ENCODE measurements at places on chromosomes 1 and 21.

DNA sequence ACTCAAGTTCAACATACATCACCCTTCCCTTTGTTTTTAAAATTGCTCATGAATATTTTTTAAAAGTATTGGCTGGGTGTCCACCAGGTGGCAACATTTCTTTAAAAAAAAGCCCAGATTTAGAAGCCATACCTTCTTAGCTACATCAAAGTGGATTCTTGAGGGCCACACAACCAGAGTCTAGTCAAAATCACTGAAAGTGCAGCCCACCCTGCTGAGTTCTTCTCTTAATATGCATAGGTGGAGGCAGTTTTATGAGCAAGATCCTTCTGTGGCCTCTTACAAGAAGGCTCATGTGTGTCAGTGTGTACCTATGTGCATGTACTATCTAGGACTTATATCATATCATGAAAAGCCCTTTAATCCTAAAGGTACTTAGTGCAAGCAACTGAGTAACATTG lies 16.9 kb upstream of the GNG12 start:
- no peak for DNase-seq

DNA sequence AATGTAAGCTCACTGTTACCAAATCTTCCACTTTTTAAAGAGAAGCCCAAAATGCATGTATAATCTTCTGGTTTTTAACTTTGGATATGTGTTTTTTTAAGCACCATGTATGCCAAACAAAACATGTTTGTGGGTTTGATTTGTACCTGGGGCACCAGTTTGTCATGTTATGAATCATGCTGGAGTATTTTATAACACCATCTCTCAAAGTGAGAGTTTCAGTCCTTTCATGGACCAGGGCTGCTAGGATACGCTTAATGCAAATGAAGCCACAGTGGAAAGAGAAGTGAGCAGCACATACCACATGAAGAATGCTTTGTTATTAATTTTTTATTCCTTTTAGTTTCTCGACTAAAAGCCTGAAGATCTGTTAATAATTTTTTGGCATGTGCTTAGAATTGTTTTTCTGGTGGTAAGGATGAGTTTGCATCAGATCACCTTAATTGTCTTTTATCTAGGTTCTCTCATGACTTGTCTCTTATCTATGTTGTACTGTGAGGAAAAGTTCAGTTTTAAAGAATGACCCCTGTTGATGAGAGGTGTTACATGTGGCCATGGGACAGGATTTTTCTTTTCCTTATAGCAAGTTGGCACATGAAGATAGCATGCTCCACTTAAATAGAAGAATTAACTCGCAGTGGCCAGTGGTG lies 2.0 kb upstream of the RABGAP1L start:
- no peak for DNase-seq

- no peak for DNase-seq
Measured at GRCh38 chr1:222897527-222898190, 82.8 kb downstream of the DISP1 start.

DNA sequence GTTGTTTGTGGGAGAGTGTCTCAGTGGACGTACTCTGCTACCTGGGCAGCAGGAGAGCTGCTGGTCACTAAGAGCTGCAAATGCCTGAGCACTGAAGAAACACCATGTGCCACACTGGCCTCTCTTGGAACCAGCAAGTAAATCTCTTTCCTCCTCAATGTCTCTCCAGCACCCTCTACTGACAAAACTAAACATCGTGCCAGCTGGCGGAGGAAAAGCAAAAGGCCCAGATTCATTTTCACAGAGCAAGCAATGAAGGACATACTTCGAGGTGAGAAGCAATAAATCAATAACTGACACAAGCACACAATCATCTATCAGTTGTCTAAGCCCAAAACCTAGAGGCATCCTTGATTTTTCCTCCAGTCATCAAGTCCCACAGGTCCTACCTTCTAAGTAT lies 78.1 kb downstream of the RERE start:
- no peak for DNase-seq

DNA sequence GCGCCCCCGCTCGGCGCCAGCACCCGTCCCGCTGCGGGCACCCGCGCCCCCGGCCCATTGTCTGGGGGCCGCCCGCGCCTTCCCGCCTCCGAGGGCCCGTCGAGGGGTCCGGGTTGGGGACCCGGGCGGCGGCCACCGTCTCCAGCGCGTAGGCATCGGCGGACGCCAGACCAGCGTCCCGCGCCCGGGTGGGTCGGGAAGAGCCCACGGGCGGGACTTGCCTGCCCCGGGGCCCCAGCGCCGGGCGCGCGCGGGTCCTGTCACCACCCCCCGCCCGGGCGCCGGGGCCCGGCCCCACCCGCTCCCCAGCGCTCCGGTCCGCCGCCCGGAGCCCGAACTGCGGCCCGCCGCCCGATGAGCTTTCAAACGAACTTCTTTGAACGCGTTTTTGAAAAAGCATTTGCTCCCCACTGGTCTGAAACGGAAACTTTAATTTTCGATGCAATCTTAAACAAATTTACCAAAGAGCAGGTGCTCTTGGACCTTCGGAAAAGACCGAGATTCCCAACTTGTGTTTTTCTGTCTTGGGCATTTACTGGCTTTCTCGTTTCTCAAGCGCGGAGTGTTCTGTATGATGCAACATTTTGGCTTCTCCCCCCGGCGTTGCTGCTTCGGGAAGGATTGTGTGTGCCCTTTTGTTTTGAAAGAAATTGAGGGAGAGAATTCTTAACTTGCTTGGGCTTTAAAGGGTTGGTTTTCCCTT lies 615 bp downstream of the CLIC4 start:
- DNase-seq = peak; percentile 54

DNA sequence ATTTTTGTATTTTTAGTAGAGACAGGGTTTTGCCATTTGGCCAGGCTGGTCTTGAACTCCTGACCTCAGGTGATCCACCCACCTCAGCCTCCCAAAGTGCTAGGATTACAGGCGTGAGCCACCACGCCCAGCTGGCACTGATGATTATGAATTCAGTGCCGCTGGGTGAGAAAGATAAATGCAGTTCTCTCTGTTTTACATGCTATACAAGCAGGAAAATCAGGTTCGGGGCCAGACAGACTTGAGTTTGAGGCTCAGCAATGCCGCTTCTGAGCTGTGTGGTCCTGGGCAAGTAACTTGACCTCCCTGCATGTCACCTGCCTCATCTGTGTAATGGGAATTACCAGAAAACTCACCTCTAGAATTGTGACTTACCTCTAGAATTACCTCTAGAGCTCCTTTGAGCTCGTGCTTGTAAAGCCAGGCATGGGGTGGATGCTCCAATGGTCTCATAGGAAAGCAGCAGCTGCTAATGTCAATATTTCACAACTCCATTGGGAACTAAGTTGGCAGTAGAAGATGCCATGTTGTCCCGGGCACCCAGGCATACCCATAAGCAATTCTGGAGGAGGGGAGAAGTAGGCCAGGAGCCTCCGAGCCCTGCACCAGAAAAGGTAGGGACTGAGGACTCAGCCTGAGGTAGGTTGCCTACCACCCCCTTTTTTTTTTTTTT lies 119.8 kb upstream of the SLC25A33 start:
- no peak for DNase-seq

- DNase-seq = peak; percentile 69
Measured at GRCh38 chr1:15703562-15703961, 19.4 kb downstream of the PLEKHM2 start.

DNA sequence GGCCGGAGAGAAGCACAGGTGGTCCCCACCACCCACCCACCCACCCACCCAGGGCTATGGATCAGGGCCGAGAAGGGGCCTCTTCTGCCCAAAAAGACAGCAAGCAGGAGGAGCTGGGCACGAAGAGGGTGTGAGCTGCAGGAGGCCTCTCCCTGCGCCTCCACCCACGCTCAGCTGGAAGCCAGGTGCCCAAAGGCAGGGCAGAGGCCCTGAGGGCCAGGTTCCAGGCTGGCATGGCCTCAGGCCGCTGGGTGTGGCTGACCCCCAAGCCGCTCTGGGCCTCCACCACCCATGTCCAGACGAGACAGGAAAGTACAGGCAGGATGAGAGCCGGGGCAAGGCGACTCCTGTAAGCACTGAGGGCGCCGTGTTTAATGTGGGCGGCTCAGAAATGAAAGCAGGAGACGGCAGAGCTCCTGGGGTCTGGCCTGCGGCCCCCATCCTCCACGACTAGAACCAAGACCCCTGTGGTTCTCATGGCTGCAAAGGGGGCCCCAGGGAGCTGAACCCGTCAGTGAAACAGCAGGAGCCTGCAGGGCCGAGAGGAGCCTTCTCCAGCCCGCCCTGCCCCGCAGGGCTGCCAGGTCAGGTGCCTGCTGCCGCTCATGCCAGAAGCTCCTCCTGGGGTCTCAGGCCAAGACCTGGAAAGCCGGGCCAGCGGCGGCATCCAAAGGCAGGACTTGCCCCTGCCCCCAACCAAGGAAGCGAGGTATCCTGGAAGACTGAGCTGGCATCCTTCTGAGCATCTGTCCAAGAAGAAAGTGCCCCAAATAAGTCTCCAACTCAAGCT lies 56.0 kb downstream of the MEGF6 start:
- DNase-seq = no peak

Measured in mucosa of gallbladder (tissue), 1 donor.